Hematopoietic multipotent progenitor cell treated with erythropoietin and hydrocortisone succinate and interleukin-3 and kit ligand, for 4 days (in vitro differentiated cells): ENCODE measurements at places on chromosomes 12 and 14.

DNA sequence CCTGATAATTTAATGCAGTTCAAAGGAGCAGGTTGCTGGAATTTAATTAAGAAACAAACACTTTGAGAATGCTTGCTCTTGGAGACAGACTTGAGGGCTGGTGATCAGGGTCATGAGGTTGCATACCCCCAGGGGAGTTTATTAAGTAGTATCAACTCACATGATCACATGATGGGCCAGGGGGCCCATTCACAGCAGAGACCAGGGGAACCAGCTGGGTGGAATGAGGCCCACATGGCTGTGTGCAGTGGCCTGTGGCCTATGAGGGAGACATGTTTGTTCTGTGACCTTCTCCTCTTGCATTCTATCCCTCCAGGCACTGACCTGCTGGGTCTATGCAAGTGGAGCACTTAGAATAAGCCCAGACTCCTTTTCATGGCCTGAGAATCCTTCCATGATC lies 266.6 kb upstream of the PWP1 start:
- DNase-seq: no peak

DNA sequence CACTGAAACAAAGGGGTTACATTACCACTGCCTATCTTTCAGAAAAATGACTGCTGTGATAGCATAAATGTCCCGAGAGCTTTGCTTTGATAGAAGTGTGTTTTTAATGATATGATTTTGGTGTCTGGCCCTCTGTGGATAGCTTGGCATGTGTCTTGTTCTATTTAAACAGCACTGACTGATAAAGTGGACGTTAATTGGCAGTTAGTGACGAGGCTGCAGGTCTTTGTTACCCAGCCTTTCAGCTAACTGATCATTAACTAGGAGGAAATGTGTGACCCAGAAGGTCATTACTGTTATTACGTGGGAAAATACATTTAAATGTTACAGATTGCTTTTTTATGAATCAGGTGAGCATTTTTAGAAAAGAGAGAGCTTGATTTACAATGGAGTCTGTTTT lies 428.3 kb downstream of the DIO2 start:
- no peak for DNase-seq

DNA sequence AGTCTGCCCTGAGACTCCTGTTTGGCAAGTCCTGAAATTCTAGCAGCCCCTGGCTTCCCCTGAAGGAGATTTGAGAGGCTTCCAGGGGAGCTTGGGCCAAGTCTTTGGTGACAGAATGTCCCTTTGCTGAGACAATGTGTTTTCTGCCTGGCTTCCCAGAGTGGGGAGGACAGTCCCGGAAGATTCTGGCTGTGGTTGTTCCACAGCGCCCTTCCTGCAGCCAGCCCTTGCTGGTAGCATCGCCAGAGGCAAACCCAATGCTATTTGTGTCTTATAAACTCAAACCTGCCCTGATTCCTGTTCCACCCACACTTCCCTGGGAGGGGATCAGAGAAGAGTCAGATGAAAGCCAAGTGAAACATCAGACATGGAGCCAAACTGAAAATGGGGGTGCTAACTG lies 56.4 kb upstream of the OAS1 start:
- DNase-seq: no peak

- DNase-seq: no peak
These were observed 168.3 kb downstream of the CACNA1C start for GRCh38 chr12:2221030-2221621.

GRCh38 chr12:30816742-30817465 lies 62.2 kb upstream of the CAPRIN2 start:
- DNase-seq: no peak

DNA sequence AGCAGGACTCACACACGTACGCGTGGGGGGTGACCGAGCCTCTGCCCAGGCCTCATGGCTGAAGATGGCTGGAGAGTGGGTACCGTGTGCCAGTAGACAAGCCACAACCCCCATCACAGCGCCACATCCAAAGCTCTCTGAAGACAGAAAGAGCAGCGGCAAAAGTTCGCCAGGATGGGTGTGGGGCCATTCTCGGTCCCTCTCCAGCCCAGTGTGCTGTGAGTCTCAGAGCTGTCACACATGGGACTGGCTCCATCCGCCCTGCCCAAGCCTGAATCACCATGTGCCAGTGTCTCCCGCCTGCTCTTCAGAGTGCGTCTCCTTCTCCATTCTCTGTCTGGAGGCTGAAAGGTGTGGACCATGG lies 5.7 kb downstream of the TMEM179 start:
- no peak for DNase-seq

GRCh38 chr14:36751920-36752319 lies 90.3 kb downstream of the PAX9 start:
- no peak for DNase-seq

GRCh38 chr12:120955232-120955631 lies 23.1 kb upstream of the HNF1A start:
- DNase-seq: no peak

- peak; percentile 78 for DNase-seq
These were observed at the start of gene CARMIL3 for GRCh38 chr14:24051789-24052655. Gene CARMIL3, plus strand, starts transcription at chr14:24052009. Its CDS starts 145 bp downstream, at chr14:24052154.

GRCh38 chr12:96093543-96094196 lies 58.3 kb upstream of the LTA4H start:
- no peak for DNase-seq

DNA sequence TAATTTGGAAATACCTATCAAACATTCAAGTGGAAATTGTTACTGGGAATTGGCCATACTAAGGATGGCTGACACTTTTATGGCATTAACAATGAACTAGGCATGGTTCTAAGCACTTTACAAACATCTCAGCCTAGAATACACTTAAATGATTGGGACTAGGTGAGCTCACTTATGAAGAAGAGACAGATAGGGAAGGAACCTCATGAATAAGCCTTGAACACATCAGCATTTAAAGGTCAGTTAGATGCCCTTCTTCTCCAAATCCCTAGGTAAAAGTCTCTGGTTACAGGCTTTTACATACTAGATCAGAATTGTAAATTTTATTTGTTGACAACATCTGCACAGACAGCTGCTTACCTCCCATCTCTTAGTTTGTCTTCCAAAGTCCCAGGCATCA lies 488.6 kb downstream of the RMST start:
- DNase-seq: no peak

GRCh38 chr12:54133772-54134375 lies 54.9 kb downstream of the SMUG1 start:
- no peak for DNase-seq

DNA sequence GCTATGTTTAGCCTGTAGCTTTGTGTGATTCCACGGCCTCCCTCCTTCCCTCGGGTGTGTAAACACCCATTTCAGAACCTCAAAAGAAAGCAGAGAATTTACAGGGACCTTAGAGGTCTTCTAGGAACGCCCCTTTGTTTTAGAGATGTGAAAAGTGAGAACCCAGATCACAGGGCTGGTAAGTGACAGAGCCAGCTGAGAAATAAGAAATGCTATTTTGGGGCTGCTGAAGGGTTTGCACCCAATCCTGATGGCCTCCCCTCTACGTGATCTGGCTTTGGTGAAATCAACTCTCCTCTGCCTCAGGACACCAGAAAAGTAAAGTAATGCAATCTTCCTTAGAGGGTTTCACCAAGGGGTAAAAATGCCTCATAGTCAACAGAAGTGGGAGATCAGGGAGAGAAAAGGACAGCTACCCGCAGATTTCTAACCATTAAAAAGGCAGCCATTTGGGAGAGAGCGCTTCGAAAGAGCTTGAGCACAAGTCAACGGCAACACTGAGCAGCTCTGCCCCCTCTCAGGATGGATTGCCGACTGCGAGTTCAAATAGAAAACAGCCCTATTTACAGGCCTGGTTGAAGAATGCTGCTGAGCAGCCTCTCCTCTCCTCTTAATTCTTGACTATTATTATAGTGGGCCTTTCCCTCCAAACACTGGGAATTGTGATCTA lies 78.5 kb upstream of the RASSF3 start:
- DNase-seq: no peak

- peak; percentile 48 for DNase-seq
These were observed 21.6 kb upstream of the HNF1A start for GRCh38 chr12:120956579-120957300.

DNA sequence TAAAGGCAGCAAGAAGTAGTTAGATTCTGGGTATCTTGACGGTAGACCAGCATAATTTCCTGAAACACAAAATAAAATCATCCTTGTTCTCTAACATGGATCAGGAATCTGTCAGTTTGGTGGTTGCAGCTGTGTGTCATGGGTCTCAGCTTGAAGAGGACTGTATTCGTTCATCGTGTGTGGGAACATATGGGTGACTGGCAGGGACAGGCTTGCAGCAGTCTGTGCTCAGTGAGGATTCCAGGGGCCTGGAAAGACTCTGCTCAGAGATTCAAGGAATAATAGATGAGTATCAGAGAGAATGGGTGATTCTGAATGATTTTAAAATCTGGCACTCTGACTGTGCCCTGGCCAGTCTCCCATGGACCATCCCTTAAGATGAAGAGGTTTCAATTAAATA lies 421.6 kb downstream of the APAF1 start:
- DNase-seq: no peak

- DNase-seq: no peak
These were observed 1891.0 kb upstream of the FLRT2 start for GRCh38 chr14:83638748-83639504.

DNA sequence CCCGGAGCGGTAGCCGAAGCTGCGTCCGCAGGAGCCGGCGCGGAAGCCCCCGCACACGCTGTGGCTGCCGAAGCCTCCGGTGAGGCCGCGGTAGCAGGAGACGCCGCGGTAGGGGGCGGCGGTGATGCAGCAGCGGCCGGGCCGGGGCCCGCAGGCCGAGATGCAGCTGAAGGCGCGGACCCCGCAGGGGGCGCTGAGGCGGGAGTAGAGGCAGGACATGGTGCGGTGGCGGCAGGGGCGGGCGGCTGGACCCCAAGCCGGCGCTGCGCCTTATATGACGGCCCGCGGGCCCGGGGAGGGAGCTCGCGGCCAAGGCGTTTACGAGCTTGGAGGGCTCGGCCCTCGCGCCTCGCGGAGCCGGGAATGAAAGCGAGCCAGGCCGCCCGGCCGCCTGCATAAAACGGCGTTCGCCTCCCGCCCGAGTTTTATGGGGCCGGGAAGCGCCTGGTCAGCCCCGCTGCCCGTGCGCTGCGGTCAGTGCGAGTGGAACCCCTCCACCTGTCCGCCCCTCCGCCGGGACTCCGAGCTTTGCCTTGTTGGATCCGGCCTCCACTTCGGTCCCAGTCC lies 16.0 kb upstream of the KRT86 start:
- peak; percentile 38 for DNase-seq

- no peak for DNase-seq
These were observed 1.7 kb downstream of the OTUB2 start for GRCh38 chr14:94027566-94028449.

DNA sequence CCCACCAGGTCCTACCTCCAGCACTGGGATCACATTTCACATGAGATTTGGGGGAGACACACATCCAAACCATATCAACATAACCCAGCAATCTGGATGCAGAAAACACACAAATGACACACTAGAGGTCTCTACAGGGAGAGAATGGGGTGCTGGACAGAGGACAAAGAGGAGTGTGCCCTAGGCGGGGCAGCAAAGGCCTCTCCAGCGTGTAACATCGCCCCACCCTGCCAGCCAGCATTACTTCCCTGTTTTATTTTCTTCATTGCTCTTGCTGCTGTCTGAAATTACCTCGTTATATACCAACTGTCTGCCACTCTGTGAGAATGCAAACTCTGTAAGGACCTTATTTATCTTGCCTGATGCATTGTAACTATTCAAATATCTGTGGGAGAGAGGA lies 61.1 kb downstream of the RIMBP2 start:
- DNase-seq: peak; percentile 6

DNA sequence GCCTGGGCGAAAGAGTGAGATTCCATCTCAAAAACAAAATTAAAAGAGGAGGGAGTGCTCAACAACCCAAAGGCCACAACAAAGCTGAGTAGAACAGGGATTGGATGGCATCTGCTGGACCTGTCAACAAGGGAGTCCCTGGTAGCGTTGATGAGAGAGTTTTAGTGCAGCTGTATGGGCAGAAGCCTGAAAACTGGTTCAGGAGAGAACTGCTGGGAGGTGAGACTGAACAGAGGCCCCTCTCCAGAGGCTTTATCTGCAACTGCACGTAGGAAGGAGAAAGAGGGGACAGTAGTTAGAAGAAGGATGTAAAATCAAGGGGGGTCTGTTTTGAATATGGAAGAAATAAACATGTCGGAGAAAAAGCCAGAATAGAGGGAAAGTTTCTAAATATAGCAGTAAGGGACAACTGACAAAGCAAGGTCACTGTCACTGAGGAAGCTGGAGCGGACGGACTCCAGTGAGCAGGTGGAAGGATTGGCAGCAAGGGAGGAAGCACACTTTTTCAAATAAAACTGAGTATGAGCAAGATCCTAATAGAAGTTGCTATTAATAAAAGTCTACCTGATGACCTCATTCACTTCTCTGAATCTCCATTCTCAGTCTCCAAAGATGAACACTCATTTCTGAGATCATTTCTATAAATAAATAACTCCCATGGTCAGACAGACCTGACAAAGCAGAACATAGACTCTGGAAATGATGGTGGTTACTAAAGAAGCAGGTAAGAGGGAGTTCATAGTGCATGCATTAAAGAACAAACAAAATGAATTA lies 11.8 kb upstream of the ATF1 start:
- no peak for DNase-seq

- DNase-seq: no peak
These were observed 63.0 kb downstream of the SLC25A47 start for GRCh38 chr14:100386121-100386520.

GRCh38 chr14:23137813-23138535 lies 18.9 kb upstream of the CEBPE start:
- DNase-seq: no peak

DNA sequence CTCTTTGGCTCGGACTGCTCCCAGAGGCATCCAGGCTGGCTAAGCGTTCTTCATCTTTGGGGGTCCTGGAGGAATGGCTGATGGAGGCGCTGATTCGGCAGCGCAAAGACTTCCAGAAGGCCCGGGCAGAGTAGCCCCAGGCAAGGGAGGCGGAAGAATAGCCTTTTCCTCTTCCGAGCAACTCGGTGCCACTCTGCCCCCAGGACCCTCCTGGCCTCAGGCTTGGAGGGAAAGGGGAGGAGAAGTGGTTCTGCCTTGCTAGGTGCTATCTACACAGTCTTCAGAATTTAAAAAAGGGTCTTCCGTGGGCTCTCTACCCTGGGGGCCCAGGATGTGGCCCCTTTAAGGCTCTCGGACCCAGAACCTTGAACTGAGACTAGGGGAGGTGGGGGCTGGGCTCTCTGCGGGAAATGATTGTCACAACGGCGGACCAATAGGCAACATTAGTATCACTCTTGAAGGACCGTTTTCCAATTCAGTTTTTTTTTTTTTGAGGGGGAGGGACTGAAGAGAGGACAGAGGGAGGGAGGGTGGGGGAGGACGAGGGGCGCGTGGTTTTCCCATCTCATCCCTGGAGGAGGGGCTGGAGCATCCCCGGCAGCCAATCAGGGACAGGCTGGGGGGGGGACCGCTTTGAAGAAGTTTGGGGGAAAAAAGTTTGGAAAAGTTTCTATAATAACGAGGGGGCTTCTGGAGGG lies at the start of gene NFATC4:
Gene NFATC4, plus strand, starts transcription at position 671 of the 698 bp plus-strand sequence. CDS start 157 bp downstream, outside the sequence.
- peak; percentile 78 for DNase-seq

DNA sequence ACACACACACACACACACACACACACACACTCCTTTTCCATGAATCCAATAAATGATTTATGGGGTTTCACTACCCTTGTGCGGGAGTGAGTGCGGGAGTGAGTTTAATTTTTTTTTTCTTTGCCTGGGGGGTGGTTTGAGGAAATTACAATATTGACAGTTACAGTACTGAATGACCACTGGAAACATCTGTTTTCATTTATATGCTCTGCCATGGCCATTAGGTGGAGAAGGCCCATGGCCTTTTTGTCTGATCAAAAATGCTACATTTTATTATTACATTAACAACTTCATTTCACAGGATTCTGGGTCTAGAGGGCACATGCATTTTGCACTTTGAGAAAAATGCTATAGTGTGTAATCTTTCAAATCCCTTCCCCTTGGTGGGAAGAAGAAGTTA lies 5.9 kb downstream of the TBX3 start:
- DNase-seq: no peak

GRCh38 chr14:85459361-85460000 lies 70.5 kb upstream of the FLRT2 start:
- no peak for DNase-seq
